ENCODE measurements at places on chromosomes 7 and 10. TPM values are rescaled to one million over a fixed set of nuclear protein-coding genes. Genes with fewer than 3 reads are reported as not detected.

Gene NUTM2B
- total RNA-seq, result 1.6 TPM

DNA sequence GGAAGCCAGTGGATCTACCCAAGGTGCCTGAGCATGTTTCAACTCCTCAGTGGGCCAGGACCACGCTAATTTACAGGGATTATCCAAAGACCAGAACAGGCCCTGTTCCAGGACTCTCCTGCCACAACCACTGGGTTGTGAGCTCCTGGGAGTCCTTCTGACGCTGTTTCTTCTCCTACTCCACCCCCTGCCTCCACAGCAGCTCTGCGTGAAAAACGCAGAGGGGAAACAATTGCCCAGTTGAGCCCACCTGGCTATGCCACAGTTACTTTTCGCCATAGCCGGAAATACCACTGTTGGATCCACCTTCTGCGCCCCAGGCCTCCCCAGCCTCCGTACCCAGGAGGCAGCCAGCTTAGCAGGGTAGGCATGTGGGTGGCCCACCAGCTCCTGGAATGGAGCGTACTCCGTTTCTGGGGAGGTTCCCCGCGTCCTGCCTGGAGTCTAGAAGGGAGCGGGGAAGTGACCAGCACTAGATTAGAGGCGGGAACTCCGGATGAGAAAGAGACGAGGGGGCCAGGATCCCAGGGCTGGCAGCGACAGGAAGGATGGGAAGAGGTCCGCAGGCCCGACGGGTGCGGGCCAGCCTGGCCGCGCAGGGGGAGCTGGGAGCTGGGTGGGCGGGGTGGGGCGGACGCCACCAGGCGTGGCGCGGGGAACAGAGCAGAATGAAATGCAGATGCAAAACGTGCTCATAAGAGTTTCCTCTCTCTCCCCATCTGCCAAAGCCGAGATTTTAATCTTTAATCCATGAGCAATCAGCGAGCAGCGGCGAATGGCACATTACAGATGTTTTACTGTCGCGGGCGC lies 32.1 kb upstream of the PAX2 start:
- DNase-seq, result no peak

DNA sequence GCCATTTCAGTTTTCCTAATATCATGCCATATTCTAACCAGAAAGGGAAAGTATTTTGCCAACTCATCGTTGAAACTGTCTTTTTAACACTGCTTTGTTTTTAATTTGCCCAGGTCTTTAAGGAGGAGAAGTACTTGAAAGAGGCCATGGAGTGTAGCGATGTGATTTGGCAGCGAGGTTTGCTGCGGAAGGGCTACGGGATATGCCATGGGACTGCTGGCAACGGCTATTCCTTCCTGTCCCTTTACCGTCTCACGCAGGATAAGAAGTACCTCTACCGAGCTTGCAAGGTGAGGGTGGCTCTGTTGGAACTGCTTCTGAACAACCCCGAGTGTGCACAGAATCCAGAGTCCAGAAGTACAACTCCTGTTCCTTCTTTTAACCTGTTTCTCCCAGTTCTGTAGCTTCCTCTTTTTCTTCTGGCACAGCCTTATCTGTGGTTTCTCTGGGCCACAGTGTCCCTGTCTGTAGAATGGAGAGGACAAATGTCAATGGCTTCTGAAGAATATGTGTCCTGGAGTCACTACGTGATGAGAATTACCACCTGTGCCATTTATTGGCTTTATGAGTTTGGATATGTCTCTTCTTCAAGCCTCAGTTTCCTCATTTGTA lies 60.1 kb downstream of the LANCL2 start:
- no peak for DNase-seq

DNA sequence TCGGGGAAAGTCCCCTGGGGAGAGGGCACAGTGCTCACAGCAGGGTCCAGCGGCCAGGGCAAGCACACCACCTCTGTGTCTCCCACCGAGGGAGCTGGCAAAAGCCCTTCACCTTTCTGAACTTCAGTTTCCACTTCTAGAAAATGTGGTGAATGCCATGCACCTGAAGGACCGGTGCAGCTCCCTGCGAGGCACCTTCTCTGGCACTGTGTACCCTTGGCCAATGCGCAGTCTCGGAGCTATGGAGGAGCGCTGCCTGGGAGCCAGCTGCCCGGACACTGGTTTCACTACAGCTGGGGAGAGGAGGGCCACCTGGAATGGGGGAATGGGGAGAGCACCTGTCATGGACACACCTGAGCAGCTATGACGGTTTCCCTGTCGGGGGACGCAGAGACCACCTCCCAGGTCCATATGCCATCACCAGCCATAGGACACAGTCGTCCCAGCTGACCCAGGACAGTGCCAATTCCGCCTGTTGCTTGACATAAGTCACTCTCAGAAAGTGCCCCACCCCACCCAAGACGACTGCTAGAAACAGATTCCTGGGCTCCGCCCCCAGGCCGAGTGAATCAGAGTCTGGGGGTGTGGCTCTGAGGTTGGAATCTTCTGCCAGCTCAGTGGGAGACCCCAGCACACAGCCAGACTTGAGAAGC lies 16.8 kb downstream of the RASGEF1A start:
- DNase-seq, result no peak

- DNase-seq, result no peak
These were observed 108.6 kb upstream of the COL1A2 start for GRCh38 chr7:94286111-94286510.

Gene GNG11
- total RNA-seq, result 4.9 TPM

DNA sequence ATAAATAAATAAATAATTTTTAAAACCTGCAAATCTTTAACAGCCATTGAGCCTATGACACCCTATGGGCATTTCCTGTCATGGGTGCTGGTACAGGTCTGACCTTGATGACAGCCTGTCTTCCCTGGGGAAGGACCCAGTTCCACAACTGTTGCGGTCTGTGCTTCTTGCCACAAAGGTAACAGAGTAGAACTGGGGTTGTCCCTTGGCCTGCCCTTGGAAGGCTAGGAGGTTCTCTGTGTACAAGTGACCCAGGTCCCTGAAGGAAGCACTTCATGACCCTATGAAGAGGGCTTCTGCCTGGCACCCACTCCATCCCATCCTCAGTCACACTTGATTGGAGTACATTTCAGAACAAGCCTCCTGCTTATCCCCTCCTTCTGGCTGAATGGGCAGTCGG lies 66.9 kb downstream of the OGDH start:
- DNase-seq, result no peak

Gene AKR1C2
- 39.5 TPM for total RNA-seq

Gene ANK3
- 205 TPM for total RNA-seq

- no peak for DNase-seq
These were observed 155.5 kb downstream of the PPP1R9A start for GRCh38 chr7:95062901-95063300.

Gene PSMC2
- total RNA-seq, result 95.0 TPM

- no peak for DNase-seq
These were observed 188.6 kb upstream of the LYZL2 start for GRCh38 chr10:30818010-30818660.

DNA sequence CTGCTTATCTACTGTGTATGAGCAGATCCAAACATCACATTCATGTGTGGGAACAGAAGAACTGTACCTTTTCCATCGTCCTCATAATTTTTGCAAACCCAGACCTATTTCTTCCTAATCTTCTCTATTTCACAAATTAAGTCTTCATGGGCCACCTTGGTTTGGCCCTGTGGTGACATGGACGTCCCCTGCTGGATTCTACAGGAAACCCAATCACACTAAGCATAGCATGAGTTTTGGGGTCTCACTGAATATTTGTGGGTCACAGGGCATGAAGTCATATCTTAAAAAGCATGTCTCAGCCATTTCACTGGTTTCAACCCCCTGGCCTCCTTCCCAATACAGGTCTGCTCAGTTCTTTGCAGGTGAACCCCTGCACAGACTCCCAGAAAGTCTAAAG lies 35.8 kb upstream of the CDCA7L start:
- no peak for DNase-seq

Gene INPP5F
- total RNA-seq, result 212 TPM
